GM19239 (cell line): ENCODE measurements at places on chromosomes 7 and 10.
A peak's percentile ranks its signal among the peaks of the same experiment; 100 is the strongest.

DNA sequence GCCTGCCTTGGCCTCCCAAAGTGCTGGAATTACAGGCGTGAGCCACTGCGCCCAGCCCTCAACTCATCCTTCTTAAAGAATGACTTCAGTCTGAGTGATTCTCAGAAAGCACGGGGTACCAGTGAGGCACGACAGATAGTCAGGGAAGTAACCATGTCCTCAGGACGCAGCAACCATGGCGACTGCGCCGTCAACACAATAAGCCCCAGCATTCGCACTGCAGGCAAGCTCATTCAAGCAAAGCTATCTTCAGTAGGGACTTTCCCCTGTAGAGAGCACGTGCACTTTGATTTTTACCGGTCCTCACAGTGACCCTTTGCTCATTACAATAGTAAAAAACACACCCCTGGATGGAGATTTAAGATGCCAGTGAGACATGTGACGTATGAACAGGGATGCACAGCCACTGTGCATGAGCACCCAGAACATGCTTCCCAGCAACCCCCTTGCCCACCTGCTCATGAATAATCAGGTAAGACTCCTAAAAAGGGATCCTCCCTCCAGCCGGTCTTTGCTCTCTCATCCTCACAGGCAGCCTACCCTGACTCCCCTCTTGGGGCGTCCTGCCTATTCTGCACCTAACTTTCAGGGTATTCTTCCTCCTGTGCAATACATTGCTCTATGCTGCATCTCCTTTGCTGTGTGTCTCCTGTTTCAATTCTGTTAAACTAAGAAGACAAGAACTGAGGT, 9.1 kb downstream of the WDR86 start:
- no peak for DNase-seq

GRCh38 chr7:116557066-116557585, 32.3 kb downstream of the CAV1 start:
- DNase-seq: no peak

- no peak for DNase-seq
These were observed 189.5 kb downstream of the JAZF1 start for GRCh38 chr7:27991006-27991528.

- DNase-seq: no peak
These were observed 2.1 kb downstream of the CAMK1D start for GRCh38 chr10:12351447-12351846.

- peak; percentile 2 for DNase-seq
These were observed 9.5 kb downstream of the GIGYF1 start for GRCh38 chr7:100684534-100685042.

- peak; percentile 48 for DNase-seq
These were observed 15.1 kb downstream of the UPF2 start for GRCh38 chr10:12027539-12027938.

- no peak for DNase-seq
These were observed 35.7 kb downstream of the NAPEPLD start for GRCh38 chr7:103113164-103113563.
